Hematopoietic multipotent progenitor cell treated with erythropoietin and hydrocortisone succinate and interleukin-3 and kit ligand, for 15 days (in vitro differentiated cells): ENCODE measurements at places on chromosomes 16 and 17.
A peak's percentile ranks its signal among the peaks of the same experiment; 100 is the strongest.

- DNase-seq, result peak; percentile 90
These were observed 21.9 kb downstream of the GLYR1 start for GRCh38 chr16:4825196-4825595.

DNA sequence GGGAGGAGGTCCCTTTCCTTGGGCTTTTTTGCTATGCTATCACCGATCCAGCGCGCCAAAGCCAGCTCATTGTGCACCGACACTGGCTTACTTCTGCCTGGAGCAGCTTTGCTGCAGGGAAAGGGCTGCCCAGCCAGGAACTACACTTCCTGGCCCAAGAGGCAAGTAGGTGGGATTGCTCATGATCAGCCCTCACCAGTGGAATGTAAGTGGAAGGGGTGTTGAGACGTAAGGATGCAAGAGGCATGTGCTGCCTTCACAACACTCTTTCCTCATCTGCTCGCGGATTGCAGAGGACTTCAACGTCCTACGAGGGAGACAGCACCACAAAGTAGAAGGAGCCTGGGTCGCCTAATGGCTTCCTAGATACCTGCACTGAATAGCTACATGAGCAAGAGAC, 104.3 kb upstream of the FOXF1 start:
- DNase-seq, result no peak

DNA sequence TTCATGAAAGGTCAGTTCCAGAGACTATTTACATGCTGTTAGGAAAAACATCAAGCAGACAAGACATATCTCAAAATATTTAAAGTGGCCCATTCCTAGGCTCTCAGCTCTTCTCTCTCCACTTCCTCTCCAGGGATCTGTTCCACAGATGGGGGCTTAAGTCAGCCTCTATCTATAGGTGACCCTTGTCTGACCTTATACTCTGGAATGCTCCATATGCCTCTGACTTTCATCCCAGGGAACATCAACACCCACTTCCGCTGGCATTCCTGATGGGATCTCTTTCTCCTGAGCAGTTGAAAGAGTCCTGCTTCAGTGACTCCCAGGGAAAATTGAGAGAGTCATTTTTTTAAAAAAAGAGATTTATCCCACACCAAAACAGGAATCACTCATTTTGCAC, 11.5 kb upstream of the WIPI1 start:
- DNase-seq, result no peak

- no peak for DNase-seq
These were observed 46.4 kb upstream of the KLHDC4 start for GRCh38 chr16:87812200-87812656.

GRCh38 chr17:77096570-77097214, 44.1 kb upstream of the SEC14L1 start:
- peak; percentile 73 for DNase-seq
